Panc1 (cell line): ENCODE measurements at places on chromosomes 2 and 18. TPM values are rescaled to one million over a fixed set of nuclear protein-coding genes. Genes with fewer than 3 reads are reported as not detected.

DNA sequence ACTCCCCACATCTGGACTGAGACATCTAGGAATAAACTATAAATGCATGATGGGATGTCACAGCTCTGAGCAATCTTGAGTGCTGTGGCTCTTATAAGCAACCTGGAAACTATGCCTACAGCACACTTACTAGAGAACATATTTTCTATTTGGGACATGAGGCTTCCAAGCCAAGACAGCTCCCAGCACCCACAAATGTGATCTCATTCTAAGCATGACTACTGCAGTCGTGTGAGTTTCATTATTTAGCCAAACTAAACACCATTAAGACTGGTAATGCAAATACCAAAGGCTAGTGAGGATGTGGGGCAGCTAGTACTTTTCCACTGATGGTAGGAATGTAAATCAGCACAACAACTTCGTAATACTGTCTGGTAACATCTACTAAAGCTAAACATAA is 72.5 kb downstream of the RTTN start:
- DNase-seq: peak; percentile 65

Gene ANXA4
- total RNA-seq: 183 TPM

GRCh38 chr2:66382091-66382490 is 52.8 kb upstream of the MEIS1 start:
- no peak for DNase-seq

- DNase-seq: no peak
Measured at GRCh38 chr2:200180943-200181342, 125.5 kb upstream of the SPATS2L start.

Gene SLC9A4
- not detected for total RNA-seq

- DNase-seq: no peak
Measured at GRCh38 chr2:26429779-26430578, 28.3 kb downstream of the DRC1 start.

Gene CRYGC
- total RNA-seq: not detected

DNA sequence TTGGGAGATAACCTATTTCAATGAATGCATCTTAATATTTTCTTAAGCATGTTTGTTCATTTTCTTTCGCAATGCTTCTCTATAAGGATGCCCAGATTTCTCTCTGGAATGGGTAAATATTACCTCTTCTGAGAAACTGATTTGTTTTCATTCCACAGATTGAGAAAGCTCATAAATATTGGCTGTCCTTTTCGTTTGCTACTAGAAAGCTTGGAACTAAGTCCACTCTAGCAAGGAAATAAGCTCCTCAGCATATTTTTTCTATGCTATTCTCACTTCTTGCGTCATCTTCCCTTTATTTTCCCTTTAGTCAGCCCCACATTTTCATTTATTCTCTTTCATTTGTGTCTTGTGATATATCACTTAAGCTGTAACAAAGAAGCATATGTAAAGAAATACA is 76.3 kb downstream of the ANTXR1 start:
- no peak for DNase-seq

- no peak for DNase-seq
Measured at GRCh38 chr2:40440835-40441234, 11.1 kb downstream of the SLC8A1 start.

DNA sequence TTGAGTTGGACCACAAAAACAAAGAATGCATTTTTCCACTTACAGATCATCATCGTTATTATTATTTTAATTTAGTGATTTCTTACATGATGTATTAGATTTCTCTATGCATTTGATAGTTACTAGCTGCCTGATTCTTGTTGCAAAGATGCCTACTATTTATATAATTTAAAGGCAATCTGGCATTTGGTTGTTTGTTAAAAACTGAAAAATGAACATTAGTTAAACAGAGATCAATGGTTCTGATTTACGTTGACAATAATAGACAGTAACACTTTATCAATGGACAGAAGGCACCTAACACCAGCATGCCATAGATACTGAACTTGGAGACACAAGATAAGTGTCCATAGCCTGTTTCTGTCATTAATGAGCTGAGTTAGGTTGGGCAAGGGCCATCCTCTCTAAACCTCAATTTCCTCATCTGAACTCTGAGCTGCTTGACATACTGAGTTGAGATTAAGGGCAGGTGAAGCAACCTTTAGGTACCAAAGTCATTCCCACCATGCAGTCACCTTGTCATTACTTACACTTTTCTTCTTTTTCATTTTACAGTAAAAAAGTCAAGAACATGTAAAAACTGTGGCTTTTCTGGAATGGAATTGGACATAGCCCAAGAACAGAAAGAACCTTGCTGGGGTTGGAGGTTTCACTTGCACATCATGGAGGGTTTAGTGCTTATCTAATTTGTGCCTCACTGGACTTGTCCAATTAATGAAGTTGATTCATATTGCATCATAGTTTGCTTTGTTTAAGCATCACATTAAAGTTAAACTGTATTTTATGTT is 3.1 kb downstream of the CCL20 start:
- no peak for DNase-seq

Gene FSIP2
- 0.03 TPM for total RNA-seq

DNA sequence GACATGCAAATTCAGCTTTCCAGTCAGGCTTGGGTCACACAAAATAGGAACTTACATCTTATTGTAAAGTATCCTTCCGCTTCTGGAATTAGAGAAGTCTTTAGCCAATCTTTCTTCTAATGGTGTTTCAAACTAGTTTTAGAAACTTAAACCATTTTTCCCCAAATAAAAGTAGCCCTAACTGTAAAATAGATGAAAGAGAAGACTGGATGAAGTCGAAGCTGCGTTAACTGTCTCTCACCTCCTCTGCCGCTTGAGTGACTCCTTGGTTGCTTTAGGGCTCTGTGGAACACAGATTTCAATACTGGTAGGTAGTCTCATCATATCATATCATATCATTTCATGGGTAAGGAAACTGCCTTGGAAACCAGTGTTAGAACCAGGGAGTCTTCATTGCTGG is 498.4 kb downstream of the XIRP2 start:
- no peak for DNase-seq

DNA sequence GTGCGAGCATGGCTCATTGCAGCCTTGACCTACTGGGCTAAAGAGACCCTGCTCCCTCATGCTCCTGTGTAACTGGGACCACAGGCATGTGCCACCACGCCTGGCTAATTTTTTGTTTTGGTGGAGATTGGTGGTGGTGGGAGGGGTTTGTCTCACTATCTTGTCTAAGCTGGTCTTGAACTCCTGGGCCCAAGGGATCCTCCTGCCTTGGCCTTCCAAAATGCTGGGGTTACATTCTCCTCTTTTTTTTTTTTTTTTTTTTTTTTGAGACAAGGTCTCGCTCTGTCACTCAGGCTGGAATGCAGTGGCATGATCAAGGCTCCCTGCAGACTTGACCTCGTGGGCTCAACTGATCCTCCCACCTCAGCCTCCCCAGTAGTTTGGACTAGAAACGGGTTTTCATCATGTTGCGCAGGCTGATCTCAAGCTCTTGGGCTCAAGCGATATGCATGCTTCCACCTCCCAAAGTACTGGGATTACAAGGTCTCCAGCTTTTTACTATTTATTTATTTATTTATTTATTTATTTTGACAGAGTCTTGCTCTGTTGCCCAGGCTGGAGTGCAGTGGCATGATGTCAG is 238.3 kb downstream of the MYCN start:
- no peak for DNase-seq

Gene ANKRD29
- 0.67 TPM for total RNA-seq

DNA sequence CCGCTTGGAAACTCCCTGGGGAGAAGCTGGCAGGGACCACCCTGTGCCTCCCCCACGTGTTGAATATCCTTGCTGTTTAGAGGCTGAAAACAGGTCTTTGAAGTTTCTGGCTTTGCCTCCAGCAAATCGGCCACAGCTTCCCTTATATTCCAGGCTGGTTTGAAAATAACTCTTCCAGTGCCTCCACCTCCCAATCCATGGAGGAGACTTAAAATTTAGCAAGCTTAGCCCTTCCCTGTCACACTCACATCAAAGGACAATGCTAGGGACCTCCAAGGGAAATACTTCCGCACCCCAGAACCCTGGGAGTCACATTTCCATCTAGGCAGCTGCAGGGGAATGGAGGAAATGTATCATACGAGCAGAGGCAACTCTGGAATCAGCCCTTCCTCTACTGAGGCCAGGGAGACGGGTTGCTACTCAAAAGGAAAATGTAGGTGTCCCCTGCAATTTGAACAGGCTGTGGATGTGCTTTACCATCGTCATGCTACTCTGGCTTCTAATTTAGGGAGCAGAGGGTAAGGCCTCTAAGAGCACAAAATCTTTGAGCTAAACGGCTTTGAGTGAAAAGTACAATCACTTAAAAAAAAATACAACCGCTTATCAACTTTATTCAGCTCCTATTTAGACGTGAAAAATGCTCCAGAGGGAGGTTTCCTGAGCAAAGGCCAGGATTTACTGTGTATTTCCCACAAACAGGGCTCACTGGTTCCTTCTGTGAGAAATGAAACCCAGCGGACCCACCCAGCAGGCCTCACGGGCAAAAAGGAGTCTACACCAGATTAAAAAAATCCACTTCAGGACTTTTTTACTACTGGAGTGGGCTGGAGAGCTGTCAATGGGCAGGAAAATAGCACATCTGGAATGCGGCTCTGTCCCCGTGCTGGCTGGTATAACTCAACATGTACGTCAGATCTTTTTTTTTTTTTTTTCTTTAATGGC is 49.4 kb upstream of the PKDCC start:
- no peak for DNase-seq

Gene KCNG2
- not detected for total RNA-seq

- no peak for DNase-seq
Measured at GRCh38 chr2:37636381-37637066, 34.9 kb downstream of the CDC42EP3 start.

Gene CROCC2
- total RNA-seq: 0.23 TPM

Gene GPAT2
- not detected for total RNA-seq

DNA sequence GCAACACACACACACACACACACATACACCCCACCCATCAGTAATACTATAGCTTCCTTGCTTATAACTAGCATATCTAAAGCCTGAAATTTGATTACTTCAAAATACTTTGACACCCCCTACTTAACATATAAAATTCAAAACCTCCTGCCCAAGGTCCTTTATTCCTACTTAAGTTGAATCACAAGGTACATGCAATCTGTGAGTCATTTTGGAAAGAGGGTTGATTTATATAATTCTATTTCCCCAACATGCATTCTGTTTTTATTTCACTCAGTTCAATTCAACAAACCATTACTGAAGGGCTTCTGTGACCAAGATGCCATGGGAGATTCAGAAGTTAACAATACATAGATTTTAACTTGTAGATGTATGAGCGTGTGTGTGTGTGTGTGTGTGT is 420.7 kb downstream of the METTL4 start:
- DNase-seq: no peak

DNA sequence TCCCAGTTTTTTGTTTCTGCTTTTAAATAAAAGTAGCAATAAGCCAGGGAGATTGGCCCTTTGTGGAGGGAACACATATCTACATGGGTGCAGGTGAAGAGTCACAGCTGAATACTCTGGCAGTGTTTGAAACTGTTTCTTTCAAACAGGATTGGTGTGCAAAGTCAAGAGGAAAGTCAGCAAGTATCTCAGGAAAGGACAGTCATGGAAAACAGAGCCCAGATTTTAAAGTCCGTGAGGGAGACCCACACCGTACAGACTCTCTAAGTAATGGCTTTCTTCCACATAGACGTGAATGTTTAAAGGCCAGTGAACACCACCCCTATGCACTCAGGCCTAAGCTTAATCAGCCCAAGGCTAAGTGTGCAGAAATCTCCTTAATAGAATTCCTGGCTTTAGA is 95.3 kb downstream of the GFPT1 start:
- no peak for DNase-seq

DNA sequence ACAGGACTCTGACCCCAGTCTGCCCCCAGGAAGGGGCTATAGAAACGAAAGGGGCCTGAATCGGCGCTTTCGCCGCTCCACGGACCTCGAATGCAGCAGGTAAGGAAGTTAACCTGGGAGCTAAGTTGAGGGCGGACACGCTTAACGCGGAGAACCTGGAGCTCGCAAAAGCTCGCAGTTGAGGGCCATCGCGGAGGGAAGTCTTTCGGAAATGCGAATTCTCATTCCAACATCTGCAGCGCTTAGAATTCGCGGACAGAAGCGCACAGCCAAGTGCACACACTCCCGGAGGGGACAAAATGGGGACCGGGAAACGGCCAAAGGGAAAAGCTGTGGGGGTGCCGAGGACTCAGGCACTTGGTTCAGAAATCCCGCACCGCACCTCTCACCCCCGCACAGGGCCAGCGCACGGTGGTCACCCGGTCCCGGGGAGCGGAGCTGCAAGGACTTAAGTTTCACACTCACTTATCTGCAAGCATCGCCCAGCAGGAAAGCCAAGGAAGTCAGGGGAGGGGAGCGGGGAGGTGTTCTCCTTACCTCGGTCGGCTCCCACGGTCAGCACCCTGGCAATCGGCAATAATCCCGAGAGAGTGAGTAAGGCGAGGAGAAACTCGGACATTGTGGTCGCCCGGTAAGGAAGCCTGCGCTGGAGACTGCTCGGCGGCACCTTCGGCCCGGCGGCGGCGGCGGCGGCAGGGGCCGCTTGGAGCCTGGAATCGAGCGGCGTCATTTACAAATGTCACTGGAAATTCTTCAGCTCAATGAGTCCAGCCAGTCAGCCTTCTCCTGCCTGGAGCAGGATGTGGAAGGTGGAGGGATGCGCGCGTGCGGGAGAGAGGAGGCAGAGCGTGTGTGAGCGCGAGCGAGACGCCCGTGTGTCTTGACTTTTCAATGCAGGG is 456 bp downstream of the LRP1B start:
- no peak for DNase-seq

- DNase-seq: no peak
Measured at GRCh38 chr2:84526562-84526961, 10.3 kb downstream of the DNAH6 start.

- no peak for DNase-seq
Measured at GRCh38 chr2:44285174-44285573, 9.9 kb downstream of the SLC3A1 start.

GRCh38 chr18:5625076-5625475 is 81.3 kb upstream of the EPB41L3 start:
- DNase-seq: no peak

DNA sequence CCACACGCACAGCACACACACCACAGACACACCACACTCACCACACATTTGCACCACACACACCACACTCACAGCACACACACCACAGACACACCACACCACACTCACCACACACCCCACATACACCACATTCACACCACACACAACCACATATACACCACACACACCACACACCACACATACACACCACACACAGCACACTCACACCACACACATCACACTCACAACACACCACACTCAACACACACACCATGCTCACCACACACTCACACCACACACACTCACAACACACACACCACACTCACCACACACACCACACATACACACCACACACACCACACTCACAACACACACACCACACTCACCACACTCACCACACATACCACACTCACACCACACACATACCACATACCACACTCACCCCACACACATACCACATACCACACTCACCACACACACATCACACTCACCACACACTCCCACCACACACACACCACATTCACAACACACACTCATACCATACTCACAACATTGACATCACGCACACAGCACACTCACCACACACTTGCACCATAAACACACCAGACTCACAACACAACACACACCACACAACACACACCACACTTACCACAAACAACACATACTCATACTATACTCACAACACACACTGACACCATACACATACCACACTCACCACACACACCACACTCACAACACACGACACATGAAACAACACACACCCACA is 60.0 kb downstream of the SDC1 start:
- DNase-seq: no peak
